ENCODE measurements at places on chromosomes 1 and 21.

- no peak for DNase-seq
These were observed 20.3 kb upstream of the FNBP1L start for GRCh38 chr1:93427656-93428055.

DNA sequence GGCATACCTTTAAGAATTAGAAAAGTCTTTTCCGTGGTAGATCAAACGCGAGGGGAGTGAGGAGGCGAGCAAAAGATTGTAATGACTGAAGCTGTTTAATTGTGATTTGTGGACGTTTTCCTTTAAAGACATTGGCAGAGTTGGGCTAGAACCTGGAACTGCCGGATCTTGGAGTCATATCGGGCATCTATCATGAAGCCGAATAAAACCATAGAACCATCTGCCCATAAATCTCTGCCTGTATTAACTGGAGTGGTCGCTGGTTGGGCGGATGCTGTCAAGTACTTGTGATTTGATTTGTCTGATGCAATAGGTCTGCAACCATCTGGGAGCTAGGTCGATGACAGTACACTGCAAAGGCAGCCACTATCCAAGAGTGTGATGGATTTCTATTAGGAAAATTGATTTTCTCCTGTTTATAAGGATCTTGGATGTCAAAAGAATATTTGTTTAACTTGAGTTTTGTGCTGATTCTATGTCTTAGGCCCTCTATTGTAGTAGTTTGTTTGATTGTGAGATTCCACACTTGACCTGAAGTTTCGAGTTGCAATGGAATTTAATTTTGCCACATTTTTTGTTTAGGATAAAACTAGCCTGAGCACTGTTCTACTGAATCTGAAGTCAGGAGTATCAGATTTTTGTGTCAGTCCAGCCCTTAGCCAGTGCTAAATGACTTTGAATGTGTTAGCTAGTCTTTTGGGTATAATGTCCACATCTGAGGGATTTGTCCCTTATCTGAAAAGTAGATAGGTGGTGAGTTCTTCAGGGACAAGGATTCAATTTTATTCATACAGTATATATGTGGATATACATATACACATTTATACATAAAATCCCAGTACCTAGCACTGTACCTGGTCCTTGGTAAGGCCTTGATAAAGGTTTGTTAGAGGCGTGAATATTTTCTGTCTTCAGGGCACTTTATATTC, 1.2 kb downstream of the SARS1 start:
- DNase-seq, result peak; percentile 67

GRCh38 chr1:54271341-54271740, 71.4 kb downstream of the MRPL37 start:
- no peak for DNase-seq

DNA sequence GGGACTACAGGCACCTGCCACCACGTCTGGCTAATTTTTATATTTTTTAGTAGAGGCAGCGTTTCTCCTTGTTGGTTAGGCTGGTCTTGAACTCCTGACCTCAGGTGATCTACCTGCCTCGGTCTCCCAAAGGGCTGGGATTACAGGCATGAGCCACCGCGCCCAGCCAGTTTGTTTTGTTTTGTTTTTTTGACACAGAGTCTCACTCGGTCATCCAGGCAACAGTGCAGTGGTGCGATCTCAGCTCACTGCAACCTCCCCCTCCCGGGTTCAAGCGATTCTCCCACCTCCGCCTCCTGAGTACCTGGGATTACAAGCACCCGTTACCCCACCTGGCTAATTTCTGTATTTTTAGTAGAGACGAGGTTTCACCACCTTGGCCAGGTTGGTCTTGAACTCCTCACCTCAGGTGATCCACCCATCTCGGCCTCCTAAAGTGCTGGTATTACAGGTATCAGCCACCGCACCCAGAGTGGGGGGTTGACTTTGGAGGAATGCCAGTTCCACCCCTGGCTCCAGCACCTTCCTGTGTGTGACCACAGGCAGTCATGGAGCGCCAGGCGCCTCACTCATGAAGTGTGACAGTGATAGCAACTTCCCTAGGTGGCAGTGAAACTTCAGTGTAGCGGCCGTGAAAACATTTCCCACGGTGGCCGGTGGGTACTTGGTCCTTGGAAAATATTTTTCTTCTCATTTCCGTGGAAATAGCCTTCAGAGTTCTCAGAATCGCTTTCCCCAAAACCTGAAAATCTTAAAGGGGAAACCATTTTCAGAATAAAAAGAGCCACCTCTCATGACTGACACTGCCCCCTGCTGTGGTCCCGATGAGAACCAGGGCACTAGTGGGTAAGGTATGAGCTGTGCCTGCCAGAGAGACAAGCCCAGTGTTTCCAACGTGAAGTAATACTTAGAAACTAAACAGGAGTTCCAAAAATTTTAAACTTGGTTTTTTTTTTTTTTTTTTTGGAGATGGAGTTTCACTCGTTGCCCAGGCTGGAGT, 48.6 kb downstream of the WDR4 start:
- DNase-seq, result peak; percentile 46

DNA sequence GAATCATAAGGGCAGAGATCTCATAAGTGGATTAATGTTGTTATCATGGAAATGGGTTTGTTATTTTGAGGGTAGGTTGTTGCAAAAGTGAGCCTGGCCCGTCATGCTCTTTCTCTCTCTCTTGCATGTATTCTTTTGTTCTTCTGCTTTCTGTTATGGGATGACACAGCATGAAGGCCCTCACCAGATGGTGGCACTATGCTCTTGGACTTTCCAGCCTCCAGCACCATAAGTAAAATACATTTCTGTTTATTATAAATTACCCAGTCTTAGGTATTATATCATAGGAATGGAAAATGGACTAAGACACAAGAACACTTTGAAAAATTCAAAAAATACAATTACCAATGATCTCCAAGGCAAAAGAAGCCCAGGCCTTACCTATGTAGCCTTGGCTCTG, 676.1 kb downstream of the PTPRU start:
- DNase-seq, result peak; percentile 37

- no peak for DNase-seq
These were observed 155.4 kb upstream of the C1orf174 start for GRCh38 chr1:4055294-4055967.

- no peak for DNase-seq
These were observed 35.7 kb downstream of the NCF2 start for GRCh38 chr1:183554577-183554976.

All from NB4 (cell line).